Effector memory CD4-positive, alpha-beta T cell (primary cell): ENCODE measurements at places on chromosomes 2 and 18.

DNA sequence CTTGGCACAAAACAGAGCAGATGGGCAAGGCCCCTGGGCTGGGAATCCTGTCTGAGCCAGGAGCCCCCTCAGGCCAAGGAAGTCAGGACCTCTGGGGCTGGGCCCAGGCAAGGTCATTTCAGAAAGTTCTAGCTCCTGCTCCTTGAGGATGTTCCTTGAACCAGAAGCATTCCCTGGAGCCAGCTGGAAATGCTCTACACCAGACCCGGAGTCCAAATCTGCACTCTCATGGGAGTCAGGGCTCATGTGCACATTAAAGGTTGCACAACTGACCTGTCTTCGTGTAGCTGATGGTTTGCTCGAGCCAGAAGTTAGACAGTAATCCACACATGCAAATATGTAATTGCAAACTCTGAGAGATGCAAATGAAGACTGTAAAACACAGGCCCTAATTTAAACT is 18.0 kb downstream of the PARD6G start:
- DNase-seq, result no peak

GRCh38 chr2:206230060-206230762 is 44.3 kb upstream of the ZDBF2 start:
- no peak for DNase-seq

DNA sequence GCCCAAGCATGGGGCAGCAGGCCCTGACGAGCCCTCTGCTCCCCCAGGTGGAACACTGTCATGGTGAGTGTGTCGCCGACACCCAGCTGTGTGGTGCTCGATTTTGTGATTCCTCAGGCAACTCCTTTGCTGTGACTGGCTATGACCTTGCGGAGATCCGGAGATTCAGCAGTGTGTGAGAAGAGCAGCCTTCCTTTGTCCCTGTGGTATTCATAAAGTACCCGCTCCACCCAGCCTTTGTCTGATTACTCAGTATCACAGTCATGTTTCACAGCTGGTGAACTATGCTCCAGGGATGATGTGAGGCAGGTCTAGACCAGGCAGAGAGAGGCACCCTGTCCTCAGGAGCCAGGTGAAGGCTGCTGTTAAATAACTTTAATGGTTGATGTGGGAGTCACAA is 4.0 kb downstream of the WDR54 start:
- DNase-seq, result no peak

- DNase-seq, result no peak
Observed at GRCh38 chr2:16613539-16614011, 52.1 kb downstream of the CYRIA start.

DNA sequence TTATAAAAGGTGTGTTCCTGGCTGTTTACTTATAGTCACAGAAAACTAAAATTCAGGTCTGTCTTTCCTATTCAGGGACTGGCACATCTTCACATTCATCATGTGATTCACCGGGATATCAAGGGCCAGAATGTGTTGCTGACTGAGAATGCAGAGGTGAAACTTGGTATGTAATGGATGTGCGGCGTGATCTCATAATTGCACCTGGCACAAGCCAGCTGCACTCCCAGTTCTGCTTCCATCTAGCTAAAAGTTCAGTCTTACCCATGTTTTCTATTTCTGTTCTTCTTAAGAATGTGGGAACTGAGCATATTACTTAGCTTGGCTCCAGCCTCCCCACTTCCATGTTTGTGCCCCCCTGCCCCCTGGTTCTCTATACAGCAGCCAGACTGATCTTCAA is 131.9 kb downstream of the MAP4K4 start:
- no peak for DNase-seq

DNA sequence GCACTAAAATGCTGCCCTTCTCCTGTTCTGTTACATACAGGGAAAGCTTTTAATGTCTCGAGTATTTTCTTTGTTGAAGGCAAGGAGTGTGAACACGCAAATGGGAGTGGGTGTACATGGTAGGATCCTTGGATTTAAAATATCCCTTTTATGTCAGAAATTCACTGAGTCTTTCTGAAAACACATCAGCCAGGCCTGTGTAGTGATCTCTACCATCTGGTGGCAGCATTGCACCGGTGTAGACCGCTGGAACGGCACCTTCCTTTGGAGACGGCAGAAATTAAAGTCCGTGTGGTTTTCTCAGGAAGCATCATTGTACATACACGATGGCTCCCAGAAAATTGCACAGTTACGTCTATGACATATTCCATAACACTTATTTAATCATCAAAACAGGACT is 515.8 kb downstream of the GALR1 start:
- no peak for DNase-seq

DNA sequence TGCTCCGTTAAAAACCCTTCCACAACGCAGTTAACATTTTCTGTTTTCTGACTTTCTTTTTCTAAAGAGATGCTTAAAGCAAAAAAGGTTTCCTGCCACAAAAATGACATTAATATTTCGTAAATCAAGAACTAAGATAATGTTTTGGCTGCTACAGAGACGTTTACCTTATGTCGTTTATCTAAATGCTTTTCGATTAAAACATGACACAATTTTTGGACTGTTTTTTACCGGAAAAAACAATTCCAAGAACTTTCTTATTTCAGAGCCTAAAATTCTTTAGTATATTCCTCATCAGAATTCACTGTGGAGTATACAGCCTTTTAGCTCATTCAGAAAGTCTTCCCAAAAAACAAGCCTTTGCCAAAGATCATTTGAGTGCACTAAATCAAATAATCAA is 278.0 kb upstream of the TCF4 start:
- no peak for DNase-seq

GRCh38 chr2:134395779-134396178 is 141.9 kb downstream of the MGAT5 start:
- DNase-seq, result no peak
